ENCODE measurements at places on chromosomes 5 and 9.

GRCh38 chr9:32867026-32867425 lies 83.7 kb downstream of the TMEM215 start:
- DNase-seq, result no peak

DNA sequence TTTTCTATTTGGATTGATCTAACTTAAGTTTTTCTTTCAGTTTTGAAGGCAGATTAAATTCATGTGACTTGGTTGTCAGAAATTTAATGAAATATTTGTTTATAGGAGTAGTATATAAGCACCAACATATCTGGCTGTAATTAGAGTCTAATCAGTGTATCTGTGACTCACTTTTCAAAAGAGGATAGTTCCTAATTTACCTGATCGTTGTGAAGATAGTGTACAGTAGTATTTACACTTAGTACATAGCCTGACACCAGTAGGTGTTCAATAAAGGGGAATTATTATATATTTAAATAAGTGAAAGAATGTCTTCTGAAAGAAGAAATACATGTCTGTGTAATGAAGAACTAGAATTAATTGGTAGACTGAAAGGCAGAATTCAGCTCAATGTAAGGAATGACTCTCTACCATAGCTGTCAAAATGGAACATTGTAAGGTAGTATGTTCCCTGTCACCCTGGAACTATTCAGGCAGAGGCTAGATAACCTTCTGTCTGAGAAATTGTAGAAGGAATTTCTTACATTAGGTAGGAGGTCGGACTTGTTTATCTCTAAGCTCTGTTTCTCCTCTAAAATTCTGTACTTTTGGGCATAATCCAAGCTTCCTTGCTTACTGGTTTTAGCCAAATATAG lies 8.6 kb downstream of the TGFBR1 start:
- DNase-seq, result no peak

GRCh38 chr5:138515556-138516245 lies 27.3 kb downstream of the ETF1 start:
- DNase-seq, result no peak

DNA sequence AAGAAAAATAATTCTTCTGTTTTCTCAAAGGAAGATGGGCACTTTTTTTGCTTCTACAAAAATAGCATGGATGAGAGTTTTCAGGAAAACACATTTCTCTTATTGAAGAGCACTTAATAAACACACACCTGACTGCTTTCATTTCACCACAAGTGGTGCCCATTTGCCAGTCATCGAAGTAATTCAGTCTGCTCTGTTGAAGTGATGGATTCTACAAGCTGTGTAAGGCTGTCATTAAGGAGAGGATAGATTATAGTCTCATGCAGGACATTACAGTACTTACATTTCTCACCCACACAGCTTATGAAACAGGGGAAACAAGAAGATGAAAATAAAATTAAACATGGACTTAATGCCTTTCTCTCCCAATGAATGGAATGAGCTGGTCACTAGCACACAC lies 165.2 kb downstream of the NR2F1-AS1 start:
- DNase-seq, result no peak

DNA sequence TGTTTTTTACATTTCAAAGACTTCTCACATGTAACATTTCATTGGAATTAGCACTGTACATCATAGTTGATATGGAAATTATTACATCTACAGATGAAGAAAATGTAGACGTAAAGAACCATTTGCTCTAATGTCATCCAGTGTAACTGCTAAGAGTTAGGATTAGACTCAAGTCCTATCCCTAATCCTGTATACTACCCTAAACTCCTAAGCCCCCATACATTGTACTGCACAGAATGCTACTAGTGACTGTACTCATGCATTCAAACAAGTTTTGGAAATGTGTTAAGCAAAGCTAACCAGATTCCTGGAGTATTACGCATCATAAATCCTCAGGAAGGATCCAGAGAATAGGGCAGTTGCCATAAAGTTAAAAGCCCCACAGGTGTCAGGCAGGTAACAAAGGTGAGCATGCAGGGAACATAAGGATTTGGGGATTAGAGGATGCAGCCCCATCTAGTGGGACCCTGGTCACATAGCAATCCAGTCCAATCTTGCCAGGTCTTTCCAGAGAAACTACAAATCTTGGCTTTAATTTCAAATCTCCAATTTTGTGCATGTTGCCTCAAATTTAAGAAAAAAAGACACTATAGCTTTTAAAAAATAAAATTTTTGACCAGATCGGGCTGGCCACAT lies 32.0 kb downstream of the HAVCR1 start:
- DNase-seq, result peak; percentile 12

DNA sequence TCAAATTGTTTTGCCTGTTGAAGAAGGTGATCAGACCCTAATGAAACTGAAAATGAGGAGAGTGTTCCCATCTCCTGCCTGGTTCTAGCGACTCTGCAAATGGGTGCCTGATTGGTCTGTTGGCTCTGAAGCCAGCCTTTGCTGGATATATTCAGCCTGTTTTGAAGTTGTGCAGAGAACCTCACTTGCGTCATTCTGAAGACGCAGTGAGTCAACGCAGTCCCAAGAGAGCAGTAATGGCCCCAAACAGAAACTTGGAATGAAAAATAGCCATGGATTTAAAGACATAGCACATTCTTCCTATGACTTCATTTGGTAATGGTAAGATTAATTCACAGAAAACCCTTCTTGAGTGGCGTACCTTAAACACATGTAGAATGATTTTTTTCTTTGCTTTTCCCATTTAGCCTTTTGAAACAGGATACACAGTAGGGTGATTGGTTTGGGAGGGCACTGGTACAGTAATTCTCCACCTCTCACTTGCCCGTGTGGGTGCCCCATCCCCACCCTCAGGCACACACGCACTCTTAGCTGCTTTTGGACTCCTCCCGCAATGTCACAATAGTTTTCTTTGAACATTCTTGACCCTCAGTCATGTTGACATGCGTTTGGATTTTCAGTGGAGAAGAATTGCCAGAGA lies 54.1 kb upstream of the ABL1 start:
- DNase-seq, result peak; percentile 49

DNA sequence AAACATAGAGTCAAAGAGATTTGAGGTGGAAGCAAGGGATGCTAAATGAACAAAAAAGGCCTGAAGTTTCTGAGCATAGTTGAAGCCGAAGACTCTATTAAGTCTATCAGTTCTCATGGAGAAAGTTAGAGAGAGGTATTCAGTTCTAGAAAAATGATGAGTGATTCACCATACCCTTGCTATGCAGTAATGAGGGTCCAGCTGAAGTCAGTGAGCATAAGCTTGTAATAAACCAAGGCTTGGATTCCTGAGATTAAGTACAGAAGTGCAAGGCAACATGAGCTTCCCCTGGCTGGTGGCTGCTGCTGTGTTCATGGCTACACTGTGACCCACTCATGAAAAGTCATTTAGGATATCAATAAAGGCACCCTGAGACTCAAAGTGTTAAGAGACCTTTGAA lies 129.7 kb upstream of the MTAP start:
- no peak for DNase-seq

- no peak for DNase-seq
These were observed 27.2 kb downstream of the SCAMP1 start for GRCh38 chr5:78387468-78388153.

GRCh38 chr5:62790348-62790747 lies 211.7 kb downstream of the LRRC70 start:
- no peak for DNase-seq

DNA sequence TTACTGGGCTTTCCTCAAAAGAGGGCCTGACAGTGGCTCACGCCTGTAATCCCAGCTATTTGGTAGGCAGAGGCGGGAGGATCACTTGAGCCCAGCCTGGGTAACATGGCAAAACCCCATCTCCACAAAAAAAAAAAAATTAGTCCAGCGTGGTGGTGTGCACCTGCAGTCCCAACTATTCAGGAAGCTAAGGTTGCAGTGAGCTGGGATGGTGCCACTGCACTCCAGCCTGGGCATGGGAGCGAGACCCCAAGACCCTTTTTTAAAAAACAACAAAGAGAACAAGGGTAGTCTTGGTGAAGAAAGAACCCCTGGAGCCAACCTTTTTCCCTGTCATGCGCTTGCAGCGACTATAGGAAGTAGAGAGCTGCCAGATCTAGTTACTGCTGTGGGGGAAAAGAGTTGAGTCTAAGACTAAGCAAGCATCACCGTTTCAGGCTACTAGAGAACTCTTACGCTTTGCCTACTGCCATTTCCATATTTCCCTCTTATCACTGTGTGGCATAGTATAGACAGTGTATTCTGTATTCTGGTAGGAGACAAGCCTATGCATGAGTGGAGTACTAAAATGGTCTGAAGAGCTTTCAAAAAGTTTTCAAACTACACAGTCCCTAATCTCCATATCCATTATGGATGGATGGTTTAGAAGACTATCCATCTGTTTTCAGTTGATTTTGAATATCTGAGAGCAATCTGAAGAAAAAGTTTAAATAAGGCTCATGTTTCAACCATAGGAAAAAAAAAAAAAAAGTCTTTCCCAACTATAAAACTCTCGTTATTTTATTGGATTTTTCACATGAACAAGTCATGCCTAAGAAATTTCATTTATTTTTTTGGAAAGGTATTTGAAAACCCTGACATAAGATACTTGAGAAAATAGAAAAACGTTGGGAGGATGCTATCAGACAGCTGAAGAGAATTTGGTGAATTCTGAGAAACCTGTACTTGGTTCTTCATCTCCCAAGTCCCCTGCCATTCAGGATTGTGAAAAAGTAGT lies 2.6 kb downstream of the C9orf40 start:
- no peak for DNase-seq

DNA sequence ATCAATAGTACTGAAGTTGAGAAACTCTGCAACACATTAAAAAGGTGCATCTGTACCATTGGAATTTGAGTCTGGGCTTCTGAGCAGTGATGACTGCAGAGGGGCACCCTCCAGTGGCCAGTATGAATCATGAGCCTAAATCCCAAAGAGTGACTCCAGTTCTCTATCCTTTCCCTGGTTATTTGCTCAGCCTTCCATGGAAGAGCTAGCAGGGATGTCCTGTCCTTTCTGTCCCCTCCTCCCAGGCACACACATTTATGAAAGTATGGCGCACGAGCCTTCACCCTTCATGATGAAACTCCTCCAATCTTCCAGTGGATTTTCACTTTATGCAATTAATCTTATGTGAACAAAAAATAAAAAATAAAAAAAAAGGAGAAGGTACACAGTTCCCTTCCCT lies 81.0 kb downstream of the ESM1 start:
- peak; percentile 57 for DNase-seq

GRCh38 chr9:81741103-81741502 lies 51.8 kb upstream of the TLE1 start:
- DNase-seq, result peak; percentile 18

- peak; percentile 48 for DNase-seq
These were observed 12.2 kb downstream of the TNIP1 start for GRCh38 chr5:151068433-151069197.

- no peak for DNase-seq
These were observed 17.2 kb downstream of the STARD4 start for GRCh38 chr5:111495159-111495558.

DNA sequence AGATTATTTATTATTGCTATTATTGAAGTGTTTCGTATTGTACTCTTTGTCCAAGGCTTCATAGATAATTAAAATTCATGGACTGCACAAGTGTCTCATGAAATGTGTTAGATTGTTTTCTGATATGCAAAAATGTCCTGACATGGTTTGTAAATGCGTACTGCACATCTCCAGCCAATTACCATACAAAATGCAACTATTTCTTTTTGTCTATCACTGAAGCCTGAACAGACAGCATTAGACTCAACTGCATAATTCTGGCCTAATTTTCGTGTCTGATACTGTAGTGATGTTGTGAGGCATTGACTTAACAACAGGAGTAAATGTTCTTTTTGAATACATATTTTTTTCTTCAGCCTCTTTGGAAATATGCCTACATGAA lies 498.2 kb upstream of the CD180 start:
- no peak for DNase-seq

DNA sequence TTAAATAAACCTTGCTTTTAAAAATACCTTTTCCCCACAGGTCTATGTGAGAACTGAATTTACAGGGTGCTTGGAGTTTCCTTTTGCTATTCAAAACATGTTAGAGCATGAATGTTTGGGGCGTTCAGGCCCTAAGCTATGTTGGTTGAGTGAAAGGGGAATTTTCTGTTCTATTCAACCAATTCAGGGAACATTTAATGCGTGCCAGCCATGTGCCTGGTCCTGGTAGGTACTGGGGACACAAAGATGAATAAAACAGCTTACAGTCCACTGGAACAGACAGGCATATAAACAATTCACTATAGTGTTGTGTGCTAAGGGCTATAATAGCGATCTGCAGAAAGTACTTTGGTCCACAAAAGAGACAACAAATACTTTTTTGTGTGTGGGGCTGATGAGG lies 108.5 kb downstream of the ZSWIM6 start:
- no peak for DNase-seq

- DNase-seq, result no peak
These were observed 13.6 kb downstream of the SEPTIN8 start for GRCh38 chr5:132763181-132764036.

- peak; percentile 5 for DNase-seq
These were observed 41.0 kb downstream of the FAT2 start for GRCh38 chr5:151550146-151550545.

DNA sequence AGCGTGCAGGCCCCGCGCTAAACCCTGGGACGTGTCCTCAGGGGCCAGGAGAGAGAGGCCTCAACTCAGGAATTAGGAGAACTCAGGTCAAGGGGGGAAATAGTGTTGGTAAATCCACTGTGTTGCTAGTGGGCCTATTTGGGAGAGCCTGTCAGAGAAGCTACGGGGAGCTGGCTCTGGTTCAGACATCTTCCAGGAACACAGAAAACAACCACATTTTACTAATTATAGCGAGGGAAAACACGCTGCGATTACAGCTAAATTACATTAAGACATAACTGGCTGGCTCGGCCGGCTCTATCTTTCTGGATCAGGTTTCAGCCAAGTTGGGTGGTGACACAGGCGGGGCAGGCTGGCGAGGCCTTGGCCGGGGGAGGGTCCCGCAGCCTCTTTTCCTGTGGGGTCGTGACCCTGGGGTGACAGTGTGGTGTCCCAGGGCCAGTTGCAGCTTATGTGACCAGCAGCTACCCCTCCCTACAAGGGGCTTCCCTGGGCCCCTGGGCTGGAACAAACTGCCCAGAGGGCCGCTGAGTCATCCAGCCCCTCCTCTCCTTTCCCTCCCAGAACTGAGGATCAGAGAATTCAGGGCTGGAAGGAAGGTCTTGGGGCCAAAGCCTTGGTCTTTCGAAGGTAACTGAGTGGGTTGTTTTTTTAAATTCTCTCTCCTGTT lies 75.1 kb downstream of the FGF18 start:
- peak; percentile 85 for DNase-seq

GRCh38 chr5:169442913-169443784 lies 140.4 kb upstream of the SPDL1 start:
- no peak for DNase-seq

- DNase-seq, result no peak
These were observed 137.8 kb upstream of the CD180 start for GRCh38 chr5:67334373-67334772.

DNA sequence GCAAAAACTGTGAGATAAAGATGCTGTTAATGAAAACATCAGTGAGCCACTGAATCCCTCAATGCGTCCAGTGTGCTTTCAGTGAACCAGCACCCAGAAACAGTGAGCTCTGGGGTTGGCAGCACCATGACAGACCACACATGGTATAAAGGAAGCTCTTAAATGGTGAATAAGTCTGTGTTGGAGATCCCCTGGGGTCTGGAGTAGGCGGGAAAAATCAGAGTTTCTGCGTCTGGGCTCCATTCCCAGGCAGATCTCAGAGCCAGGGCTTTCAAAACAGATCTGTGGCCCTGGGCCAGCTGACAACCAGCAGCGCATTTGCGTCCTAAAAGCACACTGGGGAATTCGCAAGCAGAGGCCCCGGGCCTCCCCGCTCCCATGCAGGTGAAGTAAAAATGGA lies 233.5 kb downstream of the FRMD3 start:
- peak; percentile 64 for DNase-seq

Measured in M059J (cell line).